ENCODE measurements at places on chromosomes 5 and 9. TPM values are rescaled to one million over a fixed set of nuclear protein-coding genes. Genes with fewer than 3 reads are reported as not detected.

The SMAD5 gene
- 40.1 TPM for total RNA-seq

The IL31RA gene
- not detected for total RNA-seq

The WDR31 gene
- 3.0 TPM for total RNA-seq

The SLC6A18 gene
- total RNA-seq, result not detected

The ADAMTS12 gene
- 4.1 TPM for total RNA-seq

DNA sequence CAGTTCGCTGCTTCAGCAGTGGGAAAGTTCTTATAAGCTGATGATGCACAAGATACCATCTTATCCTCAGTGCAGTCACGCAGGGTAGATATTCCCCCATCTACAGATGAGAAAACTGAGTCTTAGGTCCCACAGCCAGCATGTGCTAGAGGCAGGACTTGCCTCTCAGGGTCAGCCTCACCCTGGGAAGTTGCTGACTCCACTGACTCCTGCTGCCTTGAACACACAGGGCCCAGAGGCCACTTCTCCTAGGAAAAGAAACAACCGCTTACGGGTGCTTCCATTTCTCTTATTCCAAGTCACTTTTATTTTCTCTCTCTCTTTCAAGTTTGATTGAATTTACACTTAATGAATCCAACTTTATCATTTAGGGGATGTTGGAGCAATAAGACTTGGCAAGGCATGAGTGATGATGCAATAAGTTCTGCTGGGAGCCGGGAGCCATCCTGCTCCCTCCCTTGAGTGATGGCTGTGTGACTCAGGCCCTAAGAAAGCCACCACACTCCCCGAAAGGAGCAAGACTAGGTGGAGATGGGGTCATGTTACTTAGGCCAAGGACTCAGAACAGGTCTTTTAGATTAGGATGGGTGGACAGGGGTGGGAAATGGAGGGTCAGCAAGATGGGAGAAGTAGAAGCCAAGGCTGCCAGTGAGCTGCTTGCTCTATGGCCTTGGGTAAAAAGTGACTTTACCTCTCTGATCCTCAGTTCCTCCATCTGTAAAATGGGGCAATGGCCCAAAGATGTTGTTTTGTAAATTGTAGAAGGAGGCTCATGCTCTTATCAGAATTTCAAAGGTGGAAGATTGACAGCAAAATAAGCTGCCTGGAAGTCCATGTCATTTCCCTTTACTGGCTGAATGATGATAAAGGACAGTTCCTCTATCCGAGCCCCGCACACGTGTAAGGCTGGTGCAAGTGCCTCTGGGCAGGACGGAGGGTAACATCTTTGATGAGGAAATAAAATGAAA lies 67.4 kb upstream of the ZNF618 start:
- DNase-seq, result peak; percentile 28

- no peak for DNase-seq
These were observed 81.4 kb upstream of the WWC1 start for GRCh38 chr5:168209997-168210396.

DNA sequence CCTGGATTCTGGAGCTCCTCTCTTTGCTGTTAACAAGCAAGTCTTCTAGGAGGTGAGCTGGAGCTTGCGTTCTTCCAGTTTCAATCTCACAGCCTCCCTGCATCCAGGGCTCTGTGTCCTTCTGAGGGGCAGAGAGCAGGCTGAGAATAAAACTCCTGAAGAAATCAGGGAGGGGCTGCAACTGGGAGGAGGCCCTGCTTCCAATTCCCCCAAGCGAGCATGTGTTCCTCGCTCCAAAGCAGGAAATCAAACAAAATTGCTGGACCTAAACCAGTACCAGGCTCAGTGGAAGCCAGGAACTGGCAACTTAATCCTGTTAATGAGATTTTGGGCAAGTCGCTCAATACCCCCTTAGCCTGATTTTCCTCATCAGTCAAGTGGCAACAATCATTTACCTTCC lies 181.8 kb downstream of the ASTN2 start:
- no peak for DNase-seq

DNA sequence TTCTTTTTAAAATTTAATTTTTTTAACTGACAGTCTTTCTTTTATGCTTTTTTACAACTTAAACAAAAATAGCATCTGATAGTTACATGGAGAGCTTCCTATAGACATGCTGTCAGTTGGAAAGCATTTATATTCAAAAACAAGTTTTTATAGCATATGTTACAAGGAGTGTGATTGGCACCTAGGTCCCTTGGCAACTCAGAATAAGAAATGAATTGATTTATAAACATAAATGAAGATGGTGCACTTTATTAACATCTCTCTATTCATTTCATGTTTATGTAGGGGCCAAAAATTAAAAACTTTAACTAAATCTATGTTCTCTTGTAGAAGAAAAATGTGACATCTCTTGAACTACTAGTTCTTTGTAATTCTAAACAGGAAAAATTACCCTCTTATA lies 153.2 kb downstream of the XRCC4 start:
- DNase-seq, result no peak

DNA sequence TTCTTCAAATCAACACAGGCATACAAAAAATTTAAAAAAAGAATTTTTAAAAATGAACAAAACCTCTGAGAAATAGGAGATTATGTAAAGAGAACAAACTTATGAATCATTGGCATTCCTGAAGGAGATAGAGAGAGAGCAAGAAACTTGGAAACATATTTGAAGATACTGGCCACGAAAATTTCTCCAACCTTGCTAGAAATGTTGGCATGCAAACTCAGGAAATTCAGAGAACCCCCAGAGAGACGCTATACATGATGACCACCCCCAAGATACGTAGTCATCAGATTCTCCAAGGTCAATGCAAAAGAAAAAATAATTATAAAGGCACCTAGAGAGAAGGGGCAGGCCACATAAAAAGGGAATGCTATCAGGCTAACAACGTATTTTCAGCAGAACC lies 472.5 kb downstream of the MTRR start:
- DNase-seq, result no peak

- no peak for DNase-seq
These were observed 267.5 kb upstream of the TMEM161B start for GRCh38 chr5:88536146-88536545.

GRCh38 chr9:98375138-98375726 lies 119.8 kb upstream of the TBC1D2 start:
- peak; percentile 93 for DNase-seq

GRCh38 chr9:104984948-104985347 lies 57.0 kb upstream of the ABCA1 start:
- no peak for DNase-seq

DNA sequence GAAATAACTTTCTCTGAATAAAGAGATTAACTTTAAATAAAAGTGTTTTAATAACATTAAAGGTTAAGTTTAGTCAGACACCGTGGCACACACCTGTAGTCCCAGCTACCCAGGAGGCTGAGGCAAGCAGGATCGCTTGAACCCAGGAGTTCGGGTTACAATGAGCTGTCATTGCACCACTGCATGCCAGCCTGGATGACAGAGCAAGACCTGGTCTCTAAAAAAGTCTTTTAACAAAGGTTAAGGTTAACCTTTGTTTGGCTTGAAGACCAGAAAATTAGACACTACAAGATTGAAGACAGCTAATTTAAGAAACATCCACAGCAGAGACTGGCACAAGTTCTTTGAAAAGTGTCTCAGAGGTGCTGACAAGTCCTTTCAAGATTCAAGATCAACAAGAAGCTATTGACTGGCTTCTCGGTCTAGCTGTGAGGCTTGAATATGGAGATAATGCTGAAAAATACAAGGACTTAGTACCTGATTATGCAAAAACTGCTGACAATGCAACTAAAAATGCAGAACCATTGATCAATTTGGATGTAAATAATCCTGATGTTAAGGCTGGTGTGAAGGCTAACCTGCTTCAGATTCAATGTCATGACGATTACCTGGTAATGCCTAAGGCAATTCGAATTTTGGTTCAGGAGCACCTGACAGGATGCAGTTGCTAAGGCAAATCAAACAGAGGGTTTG lies 48.8 kb downstream of the FAM81B start:
- no peak for DNase-seq

- DNase-seq, result no peak
These were observed 67.8 kb downstream of the JAK2 start for GRCh38 chr9:5052838-5053237.
